ENCODE measurements at places on chromosomes 4 and X.

DNA sequence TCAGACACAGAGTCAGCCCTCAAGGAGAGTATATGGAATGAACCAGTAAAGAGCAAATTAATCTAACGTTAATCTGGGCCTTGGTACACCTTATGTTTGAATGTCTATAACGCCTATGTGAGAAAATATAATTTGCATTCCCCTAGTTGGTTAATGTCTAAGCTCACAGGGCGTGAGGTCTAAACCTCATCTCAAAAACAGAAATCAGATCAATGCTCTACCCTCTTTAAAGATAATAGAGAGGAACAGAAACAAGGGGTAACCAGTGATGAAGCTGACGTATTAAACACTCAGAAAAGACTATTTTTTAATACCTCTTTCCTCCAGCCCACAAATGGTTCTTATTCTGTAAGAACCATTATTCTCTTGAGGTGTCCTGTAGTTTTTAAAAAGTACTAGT, 369.2 kb upstream of the NOCT start:
- no peak for DNase-seq

DNA sequence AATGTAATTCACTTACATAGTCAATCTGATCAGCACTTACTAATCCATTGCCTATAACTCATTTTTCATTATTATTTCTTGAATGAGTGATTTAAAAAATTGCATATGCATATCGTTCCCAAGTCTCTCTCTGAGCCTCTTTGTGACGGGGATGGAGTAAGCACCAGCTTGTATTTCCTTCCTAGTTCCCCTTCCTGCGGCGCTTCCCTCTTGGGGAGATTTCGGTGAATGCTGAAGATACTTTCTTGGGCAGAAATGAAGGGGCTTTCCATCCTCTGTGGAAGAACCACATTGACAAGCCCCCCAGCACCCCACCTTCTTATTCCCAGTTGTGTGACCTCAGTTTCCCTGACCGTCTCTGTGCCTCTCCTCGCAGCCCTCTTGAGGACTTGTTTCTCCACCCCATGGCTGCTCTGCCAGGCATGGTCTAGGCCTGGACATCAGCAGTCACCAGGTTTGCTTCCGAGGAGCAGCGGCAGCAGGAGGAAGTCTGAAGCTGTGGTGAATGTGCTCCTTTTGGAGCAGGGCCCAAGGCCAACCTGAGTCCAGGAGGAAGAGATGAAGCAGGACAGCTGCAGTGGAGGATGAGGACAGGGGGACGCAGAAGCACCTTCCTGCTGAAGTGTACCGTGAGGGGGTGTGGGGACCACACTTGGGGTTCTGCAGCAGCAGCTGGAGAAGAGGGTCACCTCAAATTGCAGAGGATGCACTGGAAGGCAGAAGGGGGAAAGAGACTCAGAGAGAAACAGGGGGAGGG, 124.9 kb downstream of the IRF2 start:
- no peak for DNase-seq

DNA sequence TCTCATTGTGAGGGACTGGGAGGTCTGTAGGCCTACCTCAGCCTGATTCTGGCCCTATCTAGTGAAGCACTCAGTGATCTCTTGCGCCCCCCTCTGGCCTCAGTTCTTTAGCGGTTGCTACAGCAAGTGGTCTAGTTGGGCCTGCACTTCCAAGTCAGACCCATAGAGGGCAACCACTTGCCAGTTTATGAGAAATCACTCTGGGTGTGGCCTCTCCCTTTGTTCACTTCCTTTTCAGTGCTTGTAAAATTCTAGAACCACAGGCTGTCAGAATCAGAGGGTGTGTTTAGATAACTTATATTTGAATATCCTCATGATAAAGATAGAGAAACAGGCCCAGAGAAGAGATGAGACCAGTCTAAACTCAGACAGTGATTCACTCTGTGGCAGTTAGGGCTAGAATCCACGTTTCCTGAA, 60.9 kb upstream of the LAS1L start:
- peak; percentile 15 for DNase-seq

- DNase-seq = no peak
Observed at GRCh38 chr4:8133897-8134563, 24.6 kb downstream of the ABLIM2 start.

DNA sequence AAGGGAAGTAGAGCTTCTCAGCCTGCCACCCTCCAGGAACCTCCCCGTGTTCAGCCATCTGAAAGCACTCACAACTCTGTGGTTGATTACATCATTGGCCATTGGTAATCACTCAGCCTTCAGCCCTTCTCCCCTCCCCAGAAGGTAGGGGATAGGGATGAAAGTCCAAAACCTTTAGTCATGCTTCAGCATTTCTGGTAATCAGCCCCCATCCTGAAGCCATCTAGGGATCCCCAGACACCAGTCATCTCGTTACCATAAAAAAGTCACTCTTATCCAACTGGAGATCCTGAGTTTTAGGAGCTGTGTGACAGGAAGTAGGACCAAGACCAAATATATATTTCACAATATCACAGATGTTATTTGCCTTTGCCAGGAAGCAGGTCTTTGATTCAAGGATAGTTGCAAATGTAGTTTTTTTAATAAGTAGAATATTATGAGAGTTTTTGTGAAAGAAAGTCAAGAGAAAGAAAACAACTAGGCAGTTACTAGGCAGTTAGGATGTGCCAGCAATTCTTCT, 364.6 kb upstream of the NOCT start:
- no peak for DNase-seq

Data from DMS79 treated with DMSO at 0.1 percent for 48 hours (cell line).